ENCODE measurements at places on chromosomes 2 and 18.

GRCh38 chr18:5966514-5966913 is 71.2 kb upstream of the TMEM200C start:
- DNase-seq, result no peak

DNA sequence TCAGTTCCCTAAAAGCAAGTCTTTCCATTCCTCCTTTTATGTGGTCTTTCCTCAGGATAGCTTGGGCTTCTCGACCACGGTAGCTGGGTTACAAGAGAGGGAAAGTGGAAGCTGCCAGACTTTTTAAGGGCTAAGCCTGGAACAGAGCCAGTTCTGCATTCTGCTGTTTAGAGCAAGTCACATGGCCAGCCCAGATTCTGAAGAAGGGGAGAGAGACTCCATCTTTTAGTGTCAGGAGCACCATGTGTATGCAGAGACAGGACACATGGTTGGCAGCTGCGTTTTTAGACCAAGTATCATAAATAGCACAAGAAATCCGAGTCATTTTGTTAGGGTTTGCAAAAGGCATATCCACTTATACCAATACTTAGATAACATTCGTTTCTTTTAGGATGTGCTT is 4.7 kb downstream of the HMSD start:
- no peak for DNase-seq

DNA sequence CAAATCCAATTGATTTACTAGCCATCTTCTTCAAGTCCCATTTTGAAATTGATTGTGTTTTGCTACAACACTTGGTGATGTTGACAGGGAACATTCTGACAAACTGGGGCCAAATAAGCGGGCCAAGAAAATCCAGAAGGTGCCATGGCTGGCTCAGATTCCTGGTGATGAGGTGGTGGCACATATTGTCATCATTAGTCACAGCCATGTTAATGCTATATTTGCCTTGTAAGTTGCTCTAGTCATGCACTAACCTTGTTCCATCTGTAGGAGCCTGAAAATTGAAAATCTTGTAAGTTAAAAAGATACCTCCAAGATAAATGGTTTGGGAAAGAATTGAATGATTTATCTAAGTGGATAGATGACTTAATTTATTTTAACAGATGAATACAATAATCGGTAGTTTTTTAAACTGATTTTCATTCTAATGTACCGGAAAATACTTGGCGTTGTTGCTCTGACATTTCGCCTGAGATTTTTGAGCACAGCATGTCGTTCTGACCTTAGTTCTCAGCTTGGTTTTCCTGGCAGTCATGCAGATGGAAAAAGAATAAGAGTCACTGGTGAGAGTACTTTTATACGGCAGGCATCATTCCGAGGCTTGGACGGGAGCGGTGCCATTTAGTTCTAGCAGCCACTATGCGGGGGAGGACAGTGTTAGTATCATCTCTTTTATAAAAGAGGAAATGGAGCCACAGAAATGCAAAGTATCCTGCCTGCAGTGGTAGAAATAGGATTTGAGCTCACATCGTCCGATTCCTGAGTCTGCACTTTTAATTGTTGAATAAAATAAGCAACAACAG is 133.9 kb downstream of the ZNF532 start:
- no peak for DNase-seq

- no peak for DNase-seq
Measured at GRCh38 chr2:206260188-206261012, 14.1 kb upstream of the ZDBF2 start.

DNA sequence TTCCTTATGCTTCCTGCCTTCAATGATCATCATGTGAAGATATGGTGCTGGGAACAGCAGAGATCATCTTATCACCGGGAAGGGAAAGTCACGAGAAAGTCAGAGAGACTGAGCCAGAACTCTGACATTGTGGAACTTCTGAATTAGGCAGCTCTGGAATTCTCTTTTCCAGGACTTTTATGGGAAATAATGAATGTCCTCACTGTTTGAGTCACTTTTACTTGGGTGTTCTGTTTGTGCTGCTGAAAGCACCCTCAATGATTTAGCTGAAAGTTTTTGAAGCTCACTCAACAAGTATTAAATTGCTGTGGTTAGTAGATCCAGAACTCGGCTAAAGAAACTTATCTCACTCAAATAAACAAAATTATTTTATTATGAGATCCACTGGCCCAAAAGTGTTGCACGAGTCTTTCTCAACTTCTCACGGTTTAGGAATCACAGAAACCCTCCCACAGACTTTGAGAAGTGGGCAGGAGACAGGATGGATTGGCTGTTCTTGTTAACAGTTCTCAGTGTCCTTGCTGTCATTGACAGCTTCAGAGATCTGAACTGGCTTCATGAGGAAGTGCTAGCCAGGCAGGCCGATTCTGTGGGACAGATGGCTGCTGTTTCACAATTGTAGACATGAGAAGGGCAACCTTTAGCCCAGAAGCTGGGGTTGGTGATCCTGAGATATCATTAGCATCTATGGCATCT is 26.4 kb upstream of the ATRAID start:
- no peak for DNase-seq

GRCh38 chr2:128158176-128158575 is 67.2 kb downstream of the UGGT1 start:
- no peak for DNase-seq

DNA sequence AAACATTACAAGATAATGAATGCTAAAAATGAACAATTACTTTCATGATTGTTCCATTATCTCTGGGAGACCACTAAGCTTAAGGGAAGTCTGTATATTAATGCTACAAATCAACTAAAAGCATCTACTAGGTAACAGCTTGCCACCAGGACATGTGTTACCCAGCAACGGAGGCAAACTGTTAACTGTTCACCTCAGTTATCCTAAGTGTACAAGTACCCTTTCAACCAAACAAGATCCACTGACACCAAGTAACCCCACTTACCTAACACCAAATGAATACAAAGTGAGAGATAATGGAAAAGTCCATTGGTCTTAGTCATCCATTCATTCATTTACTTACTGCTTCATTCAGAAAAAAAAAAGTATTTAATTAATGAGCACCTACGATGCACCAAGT is 54.7 kb upstream of the KIDINS220 start:
- no peak for DNase-seq

DNA sequence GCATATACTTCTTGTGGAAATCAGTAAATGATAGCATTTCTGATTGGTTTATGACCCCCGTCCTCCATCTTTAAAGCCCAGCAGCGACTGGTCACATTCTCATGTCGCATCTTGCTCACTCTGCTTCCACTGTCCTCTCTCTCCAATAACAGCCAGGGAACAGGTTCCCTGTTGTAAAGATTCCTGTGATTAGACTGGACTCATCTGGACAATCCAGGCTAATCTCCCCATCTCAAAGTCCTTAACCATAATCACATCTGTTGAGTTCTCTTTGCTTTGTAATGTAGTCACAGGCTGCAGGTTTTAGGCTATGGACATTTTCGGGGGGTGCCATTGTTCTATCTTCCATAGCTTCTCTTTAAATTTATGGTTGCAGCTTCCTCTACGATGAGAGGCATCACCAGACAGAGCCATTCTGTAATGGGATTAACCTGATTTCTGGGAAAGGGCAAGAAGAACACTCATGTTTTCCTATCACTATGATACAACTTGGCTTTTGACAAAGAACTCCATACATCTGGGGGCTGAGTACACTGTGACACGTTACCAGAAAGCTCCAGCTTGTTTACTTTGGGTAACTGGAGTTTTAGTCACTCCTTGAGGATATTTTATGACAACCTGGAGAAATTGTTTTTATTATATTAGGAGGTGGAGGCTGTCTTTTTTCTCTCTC is 159.0 kb downstream of the NYAP2 start:
- DNase-seq, result no peak

- DNase-seq, result no peak
Measured at GRCh38 chr2:5617358-5617757, 74.8 kb upstream of the SOX11 start.

DNA sequence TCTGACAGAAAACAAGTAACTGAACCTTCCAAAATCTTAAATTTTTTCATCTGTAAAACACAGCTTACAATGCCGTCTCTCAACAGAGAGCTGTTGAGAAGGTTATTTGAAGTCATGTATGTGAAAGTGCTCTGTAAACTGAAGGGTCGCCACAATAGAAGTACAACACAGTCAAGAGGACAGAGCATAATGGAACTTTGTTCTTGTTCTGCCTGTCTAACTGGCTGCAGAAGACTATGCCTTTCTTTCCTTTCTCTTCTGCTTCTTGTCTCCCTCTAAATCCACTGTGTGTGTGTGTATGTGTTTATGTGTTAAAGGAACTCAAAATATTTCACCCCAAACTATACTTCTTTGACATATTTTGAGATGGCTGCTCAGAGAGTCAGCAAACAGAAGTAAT is 365.8 kb upstream of the RND3 start:
- no peak for DNase-seq

All from CD8-positive, alpha-beta T cell (primary cell).